NCI-H510A treated with DMSO at 0.1 percent for 48 hours (cell line): ENCODE measurements at places on chromosomes 4 and X.

- DNase-seq = no peak
Observed at GRCh38 chrX:107712231-107713202, 63.1 kb downstream of the TSC22D3 start.

DNA sequence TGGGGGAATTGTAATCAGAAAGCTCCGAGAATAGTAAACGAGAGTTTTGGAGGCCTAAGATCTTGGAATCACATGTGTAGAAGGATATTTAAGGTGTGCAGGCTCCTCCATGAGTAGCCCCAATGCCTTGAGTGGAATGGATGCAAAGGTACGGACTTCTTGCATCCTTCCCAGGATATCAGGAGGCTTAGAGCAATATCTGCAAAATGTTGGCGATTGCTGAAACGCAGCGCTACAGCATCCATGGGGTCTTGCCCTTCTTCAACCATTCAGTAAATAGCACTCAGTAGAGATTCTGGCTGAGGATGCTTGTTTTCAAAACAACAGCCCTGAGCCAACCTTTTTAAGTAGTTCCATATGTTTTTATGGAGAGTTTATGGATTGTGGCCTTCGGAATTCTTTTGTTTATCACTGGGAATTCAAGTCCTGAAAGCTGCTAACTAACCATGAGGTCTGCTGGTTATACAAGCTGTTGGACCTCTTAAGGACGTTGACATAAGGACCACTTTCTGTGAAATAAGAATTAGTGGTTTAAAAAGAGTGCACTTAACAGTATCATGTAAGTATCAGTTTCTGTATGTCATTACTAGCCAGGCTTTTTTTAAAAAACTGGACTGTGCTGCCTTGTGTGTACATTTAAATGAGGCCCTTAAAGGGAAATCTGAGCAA lies 228.8 kb upstream of the PGRMC2 start:
- no peak for DNase-seq

DNA sequence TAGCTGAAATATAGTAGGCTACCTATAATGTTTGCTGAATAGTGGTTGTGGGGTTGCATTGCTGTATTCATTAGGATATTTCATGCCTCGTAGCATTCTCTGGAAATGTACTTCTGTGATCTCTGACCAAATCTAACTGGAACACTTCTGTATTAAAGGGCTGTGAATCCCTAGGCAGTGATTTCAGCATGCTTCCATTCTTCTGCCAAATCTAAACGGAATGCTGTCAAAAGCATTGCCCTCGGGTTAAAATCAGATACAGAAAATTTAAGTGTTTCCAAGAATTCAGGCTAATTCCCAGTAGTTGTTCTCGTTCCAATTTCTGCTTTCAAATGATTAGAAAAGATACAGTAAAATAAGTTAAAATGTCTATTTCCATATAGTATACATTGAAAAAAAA lies 1847.5 kb upstream of the IGFBP7 start:
- DNase-seq = no peak

GRCh38 chr4:166658585-166658984 lies 575.7 kb downstream of the SPOCK3 start:
- DNase-seq = no peak

DNA sequence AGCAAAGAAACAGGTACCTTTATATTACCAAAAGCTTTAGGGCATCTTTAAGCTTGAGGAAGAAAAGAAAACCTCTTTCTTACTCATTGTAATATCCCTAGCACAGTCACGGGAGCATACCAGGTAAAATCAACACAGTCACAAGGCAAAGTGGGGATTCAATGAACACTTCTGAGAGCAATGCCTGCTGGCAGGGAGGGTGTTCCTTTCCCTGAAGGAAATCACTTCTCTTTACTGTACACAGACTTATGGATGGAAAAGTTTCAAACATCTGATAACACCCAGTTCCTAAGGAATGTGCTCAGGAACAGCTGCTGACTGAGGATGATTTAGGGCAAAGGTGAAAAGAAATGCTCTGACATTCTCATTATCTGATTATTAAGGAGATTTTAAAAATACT lies 94.8 kb downstream of the MAML3 start:
- DNase-seq = no peak

DNA sequence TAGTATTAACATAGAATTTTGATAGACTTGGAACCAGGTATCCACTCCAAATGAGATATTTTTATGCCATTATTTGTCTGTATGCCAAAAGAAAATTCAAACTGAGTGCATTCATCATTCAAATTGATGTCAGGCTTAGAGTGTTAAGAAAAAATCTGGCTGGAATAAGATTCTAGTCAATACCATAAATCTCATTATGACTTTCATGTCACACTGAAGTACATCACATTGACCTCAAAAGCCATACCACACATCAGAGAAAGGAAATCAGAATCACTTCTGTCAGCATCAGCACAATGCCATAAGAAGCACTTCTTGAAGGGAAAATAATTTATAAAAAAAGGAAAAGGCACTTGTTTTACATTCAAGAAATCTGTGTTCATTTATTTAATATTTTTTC lies 119.0 kb upstream of the BMP3 start:
- no peak for DNase-seq

GRCh38 chr4:118335774-118336173 lies 17.0 kb downstream of the PRSS12 start:
- DNase-seq = no peak

GRCh38 chr4:100811046-100811445 lies 293.2 kb upstream of the EMCN start:
- no peak for DNase-seq

GRCh38 chr4:8778760-8779159 lies 92.9 kb downstream of the HMX1 start:
- no peak for DNase-seq

DNA sequence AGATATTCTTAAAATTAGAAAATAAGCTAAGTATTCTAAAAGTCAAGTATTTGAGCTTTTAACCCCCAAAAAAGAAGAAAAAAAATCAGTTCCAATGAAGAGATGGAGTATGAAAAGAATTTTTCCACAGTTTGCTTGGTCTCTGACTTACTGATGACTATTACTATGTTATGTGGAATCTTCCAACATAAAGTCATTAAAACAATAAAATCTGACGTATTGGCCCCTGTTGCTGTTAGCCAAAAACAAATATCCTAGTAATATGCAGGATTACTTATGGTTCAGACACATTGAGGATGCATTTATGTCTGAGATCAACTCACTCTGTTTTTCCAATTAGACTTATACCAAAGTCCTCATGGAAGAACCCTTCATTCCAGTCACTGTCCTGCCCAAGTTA lies 517.2 kb upstream of the ADGRL3 start:
- no peak for DNase-seq

DNA sequence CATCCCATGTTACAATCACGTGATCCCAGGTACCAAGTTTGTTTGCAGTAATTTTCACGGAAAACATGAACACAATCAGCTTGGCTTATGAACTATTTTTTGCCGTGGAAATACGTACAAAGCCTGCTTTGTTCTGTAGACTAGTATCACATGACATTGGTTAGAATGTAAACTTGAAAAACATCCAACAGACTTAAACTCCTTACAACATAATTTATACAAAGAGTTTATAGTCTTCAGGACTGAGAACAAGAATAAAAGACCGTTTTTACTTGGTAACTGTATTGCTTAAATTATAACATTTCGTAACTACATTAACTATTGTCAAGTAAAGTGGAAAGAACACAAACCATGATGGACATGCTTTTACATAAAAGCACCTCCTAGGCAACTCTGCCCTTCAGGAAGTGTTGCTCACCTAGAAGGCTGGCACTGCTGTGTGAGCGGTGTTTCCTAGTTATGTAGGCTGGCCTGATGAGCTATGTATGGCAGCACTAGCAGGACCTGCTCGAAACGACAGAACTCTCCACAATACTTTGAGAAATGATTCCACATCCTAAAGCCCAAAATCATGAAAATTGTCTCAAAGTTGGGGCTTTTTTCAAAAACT lies 41.8 kb upstream of the WDR1 start:
- no peak for DNase-seq
